T-helper 9 cell (primary cell): ENCODE measurements at places on chromosomes 7 and 10.

GRCh38 chr7:95951531-95951930 lies 179.2 kb downstream of the DYNC1I1 start:
- no peak for DNase-seq

DNA sequence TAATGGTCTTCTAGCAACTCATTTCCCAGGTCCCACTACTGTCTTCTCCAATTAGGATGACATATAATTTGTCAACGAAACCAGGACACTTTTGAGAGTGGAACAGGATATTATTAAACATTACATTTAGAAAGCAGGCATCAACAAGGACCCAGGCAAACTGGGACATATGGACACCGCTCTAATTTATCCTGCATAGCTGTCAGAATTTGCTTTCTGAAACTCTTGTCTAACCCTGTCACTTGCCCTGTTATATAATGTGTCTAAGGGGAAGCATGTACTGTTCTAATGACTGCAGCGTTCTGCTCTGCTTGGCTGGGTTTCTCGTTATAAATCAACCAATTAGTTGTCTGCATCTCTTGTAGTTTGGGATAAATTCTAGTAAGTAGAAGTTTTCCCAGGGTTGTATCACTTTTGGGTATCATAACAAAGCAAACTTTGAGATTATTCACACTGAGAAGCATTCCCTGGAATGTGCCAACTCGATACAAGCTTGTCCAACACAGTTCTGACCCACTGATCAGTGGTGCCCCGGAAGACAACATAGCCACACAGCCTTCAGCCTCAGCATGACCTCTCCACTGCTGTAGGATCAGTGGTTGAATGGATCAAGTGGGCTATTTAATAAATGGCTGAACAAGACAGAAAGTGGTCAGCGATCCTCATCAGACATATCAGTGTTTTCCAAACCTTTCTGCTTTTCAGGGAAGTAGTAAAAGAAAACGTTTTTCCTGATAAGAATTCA lies 228.1 kb downstream of the KIF20B start:
- no peak for DNase-seq

GRCh38 chr10:118551535-118552100 lies 43.8 kb downstream of the PRLHR start:
- no peak for DNase-seq

DNA sequence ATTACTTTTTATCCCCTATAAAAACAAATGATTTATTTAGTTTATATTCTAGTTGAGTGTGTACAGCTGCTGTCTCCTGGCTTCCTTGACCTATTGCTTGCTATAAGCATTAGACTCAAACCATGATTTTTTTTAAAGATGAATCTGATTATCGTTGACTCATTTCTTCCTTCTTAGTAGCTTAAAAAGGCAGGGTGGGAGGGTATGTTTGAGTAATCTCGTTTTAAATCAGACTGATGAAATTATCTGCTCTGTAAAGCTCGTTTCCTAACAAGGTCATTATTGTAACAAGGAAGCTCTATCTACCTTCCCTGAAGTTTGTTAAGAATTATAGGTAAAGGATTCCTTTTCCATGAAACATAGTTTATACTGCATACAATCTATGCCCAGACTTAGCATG lies 276.3 kb upstream of the KCND2 start:
- DNase-seq = no peak
